Muscle of arm (tissue), 14 donors: ENCODE measurements at places on chromosomes 1 and 21.

- DNase-seq = no peak
Measured at GRCh38 chr1:211735208-211736170, 60.1 kb upstream of the NEK2 start.

DNA sequence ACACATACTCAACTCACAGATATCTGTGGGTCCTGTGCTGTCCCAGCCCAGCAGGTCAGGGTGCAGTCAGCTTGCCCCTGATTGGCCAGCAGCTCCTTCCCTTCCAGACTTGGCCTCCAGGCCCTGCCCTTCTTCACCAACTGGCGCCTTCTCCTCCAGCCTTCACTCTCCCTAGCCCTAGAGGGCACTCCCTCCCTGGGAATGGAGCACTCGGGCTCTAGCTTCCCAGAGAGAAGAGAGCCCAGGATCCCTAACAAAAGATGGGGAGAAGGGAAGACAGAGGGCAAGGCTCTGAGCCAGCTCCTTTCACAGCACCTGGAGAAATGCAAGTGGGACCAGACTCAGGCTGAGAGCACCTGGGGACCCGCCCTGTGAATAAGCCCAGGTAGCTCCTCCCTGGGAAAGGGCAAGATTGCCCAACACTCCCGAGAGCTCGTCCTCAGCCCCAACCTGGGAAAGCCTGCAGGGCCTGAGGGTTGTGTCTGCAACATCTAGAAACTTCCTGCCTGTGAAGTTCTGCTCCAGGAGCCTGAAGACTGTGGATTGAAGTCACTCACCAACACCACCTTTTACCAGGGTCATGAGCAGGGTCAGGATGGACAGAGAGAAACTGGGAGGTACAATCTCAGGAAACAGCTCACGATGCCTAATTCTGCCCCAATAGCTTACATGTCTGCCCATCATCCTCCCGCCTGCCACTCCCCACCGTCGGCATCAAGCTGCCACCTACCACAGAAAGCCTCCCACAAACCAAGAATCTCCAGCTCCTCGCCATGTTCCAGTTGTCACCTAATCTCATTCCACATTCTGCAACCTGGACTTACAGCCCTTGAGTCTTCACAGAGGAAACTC lies at the start of gene PGLYRP4:
PGLYRP4 (minus strand) TSS at position 331 of the 852 bp plus-strand sequence. CDS start 909 bp downstream, outside the sequence.
- DNase-seq = no peak

DNA sequence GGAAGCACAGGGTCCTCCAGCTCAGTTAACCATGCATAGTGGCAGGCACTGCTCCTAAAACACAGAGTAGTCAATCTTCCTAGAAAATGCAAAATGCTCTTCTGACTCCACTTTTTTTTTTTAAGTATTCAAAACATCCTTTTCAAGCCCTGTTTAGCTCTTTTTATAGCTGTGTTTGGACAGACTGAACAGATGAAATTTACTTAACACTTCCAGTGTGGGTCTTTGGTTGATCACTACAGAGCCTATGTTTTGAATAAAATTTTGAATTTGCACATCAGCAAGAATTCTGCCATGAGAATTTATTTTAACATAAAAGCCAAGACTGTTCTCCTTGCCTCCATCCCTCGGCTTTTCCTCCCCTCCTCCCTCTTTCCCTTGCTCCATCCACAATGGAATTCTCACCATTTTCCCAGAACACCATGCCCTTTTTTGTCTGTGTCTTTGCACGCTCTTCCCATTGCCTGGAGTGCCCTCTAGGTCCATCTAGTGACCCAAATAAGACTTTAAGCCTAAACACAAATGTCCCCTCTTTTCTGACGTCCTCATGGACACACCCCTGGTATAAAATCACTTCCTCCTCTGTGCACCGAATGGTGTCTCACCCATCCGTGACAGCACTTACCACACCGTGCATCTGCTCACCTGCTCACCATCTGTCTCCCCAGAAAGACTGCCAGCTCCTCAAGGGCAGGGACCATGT lies 24.0 kb upstream of the CPT2 start:
- DNase-seq = no peak

GRCh38 chr1:39238476-39238875 lies 34.0 kb downstream of the MACF1 start:
- DNase-seq = peak; percentile 63

- DNase-seq = no peak
Measured at GRCh38 chr1:245877976-245878375, 629.1 kb downstream of the SMYD3 start.

DNA sequence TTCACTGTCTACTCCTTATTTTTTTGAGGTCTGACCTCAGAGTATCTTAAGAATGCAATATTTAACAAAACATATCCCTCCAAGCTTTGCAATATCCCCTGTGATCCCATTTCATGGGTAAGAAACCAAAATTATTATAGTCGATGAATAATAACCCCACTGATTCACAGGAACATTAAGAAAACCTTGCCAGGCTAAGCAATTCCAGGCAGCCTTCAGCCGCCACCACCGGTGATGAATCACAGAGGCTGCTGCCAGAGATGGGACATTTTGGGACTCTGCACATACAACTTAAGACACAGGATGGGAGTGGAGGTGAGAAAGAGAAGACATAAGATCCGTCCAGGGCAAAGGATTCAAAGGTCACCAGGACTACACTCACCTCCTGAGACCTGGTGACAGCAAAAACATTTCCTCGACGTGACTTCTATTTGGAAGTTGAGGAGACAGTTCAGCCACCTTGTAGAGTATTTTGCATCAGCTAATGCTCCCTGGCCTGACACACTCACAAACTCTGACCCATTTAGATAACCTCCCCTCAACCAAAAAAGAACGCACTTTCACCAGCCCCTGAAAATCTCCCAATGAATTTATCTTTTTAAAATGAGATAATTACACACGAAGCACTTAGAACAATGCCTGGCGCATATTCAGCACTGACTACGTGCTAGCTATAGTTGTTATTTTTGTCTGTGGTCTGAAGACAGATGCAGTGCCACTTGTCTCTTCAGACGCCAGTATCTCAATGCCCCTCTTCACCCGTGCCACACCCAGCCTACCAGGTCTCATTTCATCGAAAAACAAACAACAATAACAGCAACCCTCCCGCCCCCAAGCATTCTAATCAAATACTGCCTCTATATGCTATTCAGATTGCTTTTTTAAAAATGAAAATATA lies 17.8 kb upstream of the OVAAL start:
- no peak for DNase-seq

DNA sequence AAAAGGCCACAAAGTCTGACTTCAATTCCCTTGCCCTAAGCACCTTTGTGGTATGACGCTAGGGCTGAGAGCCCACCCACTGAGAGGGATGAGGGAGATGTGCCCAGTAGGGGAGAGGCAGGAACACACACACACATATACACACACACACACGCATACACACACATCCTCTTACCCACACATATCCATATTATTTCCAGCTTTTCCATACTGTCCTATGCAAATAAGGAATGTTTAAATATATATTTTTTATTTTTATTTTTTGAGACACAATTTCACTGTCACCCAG lies 3.0 kb downstream of the RAB25 start:
- DNase-seq = no peak

GRCh38 chr21:18677632-18678031 lies 274.0 kb upstream of the TMPRSS15 start:
- no peak for DNase-seq

DNA sequence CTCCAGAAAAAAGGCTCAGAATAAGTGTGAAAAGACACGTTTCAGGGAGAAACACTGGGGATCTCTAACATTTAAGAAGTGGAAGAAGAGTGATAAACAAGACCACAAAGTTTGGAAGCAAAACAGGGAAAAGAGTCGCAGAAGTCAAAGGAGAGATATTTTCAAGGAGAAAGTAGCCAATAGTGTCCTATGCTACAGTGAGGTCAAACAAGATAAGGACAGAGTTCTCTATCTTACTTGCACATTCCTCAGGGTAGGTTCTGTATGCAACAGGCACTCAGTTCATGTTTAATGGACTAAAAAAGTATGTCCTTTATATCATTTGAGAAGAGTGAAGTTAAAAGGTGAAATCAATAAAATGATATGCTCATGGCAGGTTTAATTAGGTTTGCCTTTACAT lies 13.8 kb upstream of the EDEM3 start:
- no peak for DNase-seq

GRCh38 chr1:160567858-160568682 lies 11.2 kb downstream of the CD84 start:
- no peak for DNase-seq

DNA sequence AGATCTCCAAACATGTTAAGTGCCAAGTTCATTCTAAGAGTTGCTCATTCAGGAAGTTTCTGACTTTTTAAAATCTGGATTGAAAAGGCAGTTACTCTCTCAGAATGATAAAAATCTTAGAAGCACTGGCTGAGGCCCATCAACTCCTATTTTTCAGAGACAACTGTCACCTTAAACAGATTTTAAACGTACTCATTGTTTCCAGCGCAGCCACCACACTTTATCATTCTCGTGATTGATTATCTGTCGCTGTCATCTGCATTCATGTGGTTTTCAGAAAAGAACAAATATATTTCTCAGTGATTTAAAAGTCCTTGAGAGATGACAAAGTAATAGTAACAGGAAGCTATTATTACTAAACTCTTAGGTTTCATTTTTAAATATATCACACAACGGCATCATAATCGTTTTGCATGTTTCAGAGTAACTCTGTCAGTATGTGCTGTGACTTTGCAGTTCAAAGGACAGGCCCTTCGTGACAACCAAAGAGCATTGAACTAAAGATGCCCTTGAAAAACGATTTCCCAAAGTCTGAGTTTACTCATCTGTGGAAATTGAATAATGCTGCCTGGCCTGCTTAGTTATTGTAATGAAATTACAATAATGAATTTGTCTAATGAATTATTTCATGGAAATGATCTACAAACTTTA lies 14.9 kb upstream of the KCNK1 start:
- DNase-seq = no peak

DNA sequence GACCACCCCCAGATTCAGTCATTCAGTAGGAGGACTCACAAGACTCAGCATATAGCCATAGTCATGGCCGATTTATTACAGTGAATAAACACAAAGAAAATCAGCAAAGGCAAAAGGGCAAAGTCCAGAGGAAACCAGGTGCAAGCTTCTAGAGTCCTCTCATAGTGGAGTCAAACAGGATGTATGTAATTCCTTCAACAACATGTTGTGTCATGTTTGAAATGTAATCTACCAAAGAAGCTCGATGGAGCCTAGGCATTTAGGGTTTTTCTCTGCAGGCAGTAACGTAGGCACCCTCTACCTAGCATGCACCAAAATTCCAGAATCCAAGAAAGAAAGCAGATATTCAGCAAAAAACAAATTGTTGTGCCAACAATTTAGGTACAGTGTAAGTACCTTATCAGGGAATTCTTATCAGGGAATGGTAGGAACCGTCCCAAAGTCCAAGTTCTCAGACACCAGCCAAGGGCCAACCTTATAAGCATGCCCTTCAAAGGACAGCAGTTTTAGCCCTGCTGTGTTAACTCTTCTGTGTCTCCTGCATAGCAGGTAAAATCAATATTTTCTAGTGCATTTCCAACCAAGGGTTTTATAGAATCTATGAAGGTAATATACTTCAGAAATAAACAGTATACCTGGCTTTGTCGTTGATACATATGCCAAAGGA lies 16.1 kb upstream of the SLAMF6 start:
- DNase-seq = no peak

- DNase-seq = no peak
Measured at GRCh38 chr1:10760566-10761502, 35.6 kb downstream of the CASZ1 start.

DNA sequence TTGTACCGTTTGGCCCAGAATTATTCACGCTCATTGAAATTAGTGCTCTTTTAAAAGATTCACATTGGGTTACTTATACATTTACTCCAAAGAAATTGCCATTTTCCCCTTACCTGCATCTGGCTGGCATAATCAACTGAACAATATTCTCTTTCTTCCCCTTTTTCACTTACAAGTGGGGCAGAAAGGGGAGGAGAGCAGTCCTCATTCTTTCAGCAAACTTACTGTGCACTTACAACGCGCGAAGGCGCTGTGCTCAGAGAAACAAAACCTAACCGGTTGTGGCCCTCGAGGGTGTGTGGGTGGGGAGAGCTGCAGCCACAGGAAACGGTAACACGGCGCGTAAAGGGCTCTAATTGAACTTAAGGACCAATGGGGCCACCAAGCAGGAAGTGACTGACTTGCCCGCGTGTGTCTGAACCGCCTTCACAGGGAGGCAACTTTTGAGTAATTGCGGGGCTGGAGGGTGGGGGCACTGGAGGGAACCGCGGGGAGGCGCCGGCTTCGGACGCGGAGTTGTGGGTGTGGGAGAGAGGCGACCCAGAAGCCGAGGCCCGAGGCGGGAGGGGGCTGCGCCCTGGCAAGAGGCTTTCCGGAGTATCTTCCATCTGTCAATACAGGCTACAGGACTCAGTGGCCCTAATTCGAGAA lies 693 bp upstream of the PNRC2 start:
- peak; percentile 90 for DNase-seq
